ENCODE measurements at places on chromosomes 11 and 22.

DNA sequence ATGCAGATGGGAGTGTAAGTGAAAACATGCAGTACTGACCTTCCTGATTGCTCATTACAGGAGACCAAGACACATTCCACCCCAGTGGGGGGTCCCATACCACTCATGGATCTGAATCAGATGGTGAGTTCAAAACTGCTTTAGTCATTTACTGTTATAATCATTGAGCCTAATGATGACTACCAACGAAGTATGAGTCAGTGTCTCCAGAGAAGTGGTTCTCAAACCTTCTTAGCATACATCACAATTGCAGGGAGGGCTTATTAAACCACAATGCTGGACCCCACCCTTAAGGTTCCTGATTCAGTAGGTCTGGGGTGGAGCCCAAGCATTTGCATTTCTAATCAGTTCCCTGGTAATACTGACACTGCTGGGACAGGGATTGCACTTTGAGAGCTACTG is 75.8 kb downstream of the CD44 start:
- no peak for DNase-seq

DNA sequence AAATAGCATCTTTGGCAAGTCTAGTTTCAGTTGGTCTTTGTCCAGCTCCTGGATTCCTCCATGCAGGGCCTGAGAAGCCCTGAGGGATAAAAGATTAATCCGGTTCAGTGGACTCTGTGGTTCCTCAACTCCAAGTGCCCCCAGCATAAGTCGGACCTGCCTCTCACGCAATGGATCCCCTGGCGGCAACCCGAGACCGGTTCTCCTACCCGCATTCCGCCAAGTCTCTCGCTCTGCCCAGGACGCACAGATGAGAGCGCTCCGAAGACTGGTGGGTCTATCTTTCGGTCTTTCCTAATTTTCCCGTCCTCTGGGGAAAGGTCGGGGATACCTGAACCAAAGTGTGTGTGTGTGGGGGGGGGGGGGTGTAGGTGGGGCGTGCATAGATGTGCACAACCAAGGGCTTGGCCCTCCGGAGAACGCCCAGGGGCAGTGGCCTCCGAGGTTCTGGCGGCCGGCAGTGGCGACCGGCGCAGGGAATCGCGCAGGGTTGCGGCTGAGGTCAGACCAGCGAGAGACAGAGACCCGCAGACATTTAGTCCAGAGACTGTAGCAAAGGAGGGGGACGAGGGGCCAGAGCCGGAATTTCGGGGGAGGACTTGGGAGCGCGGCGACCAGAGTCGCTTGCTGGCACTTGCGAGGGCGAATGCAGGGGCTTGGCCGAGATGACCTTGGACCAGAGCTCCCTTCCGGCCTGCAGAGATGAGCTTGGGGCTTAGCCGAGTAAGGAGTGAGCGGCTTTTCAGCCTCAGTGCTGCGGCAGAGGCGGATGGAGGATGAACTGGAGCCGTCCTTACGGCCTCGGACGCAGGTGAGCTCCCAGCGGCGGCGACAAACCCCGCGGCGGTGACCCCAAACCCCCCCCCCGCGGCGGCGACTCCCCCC is 712 bp upstream of the SLC2A11 start:
- DNase-seq, result peak; percentile 65

- DNase-seq, result no peak
Observed at GRCh38 chr11:94185416-94186084, 56.9 kb downstream of the PANX1 start.

- DNase-seq, result no peak
Observed at GRCh38 chr11:92843455-92843854, 126.0 kb upstream of the MTNR1B start.

- no peak for DNase-seq
Observed at GRCh38 chr22:45891996-45892621, 84.9 kb downstream of the WNT7B start.

GRCh38 chr11:61153593-61154095 is 7.6 kb downstream of the VPS37C start:
- DNase-seq, result no peak

DNA sequence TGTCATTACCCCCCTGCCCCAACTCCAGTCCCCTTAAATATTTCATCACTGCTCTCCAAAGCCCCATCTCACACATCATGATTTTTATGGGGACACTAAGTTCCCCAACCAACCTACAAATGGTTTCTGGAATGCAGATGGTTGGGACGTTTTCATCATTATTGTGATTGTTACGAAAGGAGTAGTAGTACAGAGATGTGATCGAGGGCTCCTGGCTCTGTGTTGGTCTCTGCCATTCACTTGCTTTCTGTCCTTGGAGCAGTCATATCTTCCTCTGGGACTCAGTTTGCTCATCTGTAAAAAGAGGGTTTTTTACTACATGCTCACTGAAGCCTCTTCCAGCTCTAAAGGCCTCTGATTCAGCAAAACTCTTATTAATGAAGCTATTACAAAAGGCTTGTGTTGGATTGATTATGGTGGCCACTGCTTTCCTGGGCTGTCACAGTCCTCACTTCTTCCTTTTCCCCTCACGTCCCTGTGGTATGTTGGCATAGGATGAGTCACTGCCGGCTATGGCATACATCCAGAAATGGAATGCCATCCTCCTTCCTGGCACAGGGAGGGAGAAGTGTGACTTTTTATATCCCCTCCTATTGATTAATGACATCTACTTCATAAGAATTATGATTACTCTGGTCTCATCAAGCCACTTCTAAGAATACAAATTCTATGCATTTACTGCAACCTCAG is 593.7 kb downstream of the METTL15 start:
- DNase-seq, result no peak

DNA sequence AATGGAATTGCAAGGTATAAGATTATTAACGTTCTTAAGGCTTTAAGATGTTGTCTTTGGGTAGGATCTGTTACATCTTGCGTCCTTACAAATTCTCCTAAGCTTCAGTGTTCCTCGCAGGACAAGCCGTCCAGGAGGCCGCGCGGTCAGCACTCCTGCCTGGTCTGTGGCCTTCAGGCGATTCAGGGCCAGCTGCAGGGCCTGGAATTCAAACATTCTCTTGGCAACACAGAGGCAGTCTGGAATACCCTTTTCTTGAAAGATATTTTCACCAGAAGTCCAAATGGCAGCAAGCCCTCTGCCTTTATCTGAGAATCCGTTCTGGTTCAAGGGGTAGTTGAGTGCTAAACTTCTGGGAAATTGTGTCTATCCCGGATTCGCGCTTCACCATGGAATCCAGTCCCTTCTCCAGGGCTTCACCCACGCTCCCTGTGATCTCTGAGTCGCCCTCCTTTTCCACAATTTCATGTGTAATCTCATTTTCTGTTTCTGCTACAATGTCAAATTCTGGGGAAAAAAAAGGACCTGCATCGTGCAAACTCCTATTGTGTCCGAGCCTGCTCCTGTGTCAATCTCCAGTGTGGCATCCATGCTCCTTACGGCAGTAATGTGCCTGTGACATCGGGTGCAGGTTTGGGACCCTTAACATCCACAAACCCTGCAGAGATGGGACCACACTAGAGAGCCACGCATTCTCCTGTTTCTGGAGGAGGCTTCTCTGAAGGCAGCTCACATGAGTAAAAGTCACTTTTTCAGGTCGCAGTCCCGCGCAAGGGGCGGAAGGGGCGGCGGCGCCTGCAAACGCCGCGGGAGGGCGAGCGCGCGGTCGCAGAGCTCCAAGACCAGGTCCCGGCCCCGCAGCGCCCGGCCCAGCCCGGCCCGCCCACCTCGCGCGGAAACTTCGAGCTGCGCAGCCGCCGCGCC is 25.4 kb upstream of the SORL1 start:
- DNase-seq, result no peak

DNA sequence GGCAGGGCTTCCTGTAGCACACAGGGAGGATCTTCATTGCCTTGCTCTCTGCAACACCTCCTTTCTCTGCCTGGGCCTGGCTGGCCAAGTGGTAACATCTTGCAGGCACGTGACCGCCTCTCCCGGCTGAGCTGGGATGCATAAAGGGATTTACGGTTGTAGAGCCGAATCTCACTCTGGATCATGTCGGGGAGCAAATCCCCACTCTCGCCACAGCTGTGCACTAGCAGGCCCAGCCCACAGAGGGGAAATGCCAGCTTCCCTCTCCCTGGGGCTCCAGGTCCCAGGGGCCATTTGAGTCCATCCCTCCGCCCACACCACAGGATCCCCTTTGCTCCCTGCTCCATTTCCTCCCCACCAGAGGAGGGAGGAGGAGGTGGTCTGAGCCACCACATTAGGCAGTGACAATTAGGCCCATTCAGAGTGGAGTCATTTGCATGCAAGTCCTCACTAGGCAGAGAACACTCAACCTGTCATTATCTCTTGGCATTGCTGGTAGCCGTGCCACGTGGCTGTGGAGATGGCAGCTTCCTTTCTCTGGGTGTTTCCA is 196.7 kb downstream of the DSCAML1 start:
- DNase-seq, result no peak

DNA sequence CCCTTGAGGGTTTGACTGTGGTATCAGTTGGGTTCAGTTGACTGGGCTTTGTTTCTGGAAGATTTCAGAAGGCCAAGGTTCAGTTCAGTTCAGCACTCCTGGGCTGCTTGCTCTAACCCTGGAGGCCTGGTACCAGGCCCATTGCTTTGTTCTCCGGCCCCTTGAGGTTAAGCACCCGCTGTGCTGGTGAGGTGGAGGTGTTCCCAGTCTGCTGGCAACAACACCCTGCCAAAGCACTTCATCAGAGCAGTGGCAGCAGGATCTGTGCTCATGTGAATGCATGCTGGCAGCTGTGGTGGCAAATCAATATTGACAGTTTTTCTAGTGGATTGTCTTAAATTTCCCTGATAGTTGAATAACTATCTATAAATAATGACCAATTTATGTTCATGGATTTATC is 3.8 kb upstream of the SCGB1D1 start:
- DNase-seq, result no peak

- DNase-seq, result no peak
Observed at GRCh38 chr11:34198523-34198922, 93.1 kb downstream of the NAT10 start.

GRCh38 chr11:121931748-121932352 is 184.2 kb downstream of the BLID start:
- DNase-seq, result no peak

- DNase-seq, result no peak
Observed at GRCh38 chr11:62770778-62771143, 435 bp upstream of the TAF6L start.

DNA sequence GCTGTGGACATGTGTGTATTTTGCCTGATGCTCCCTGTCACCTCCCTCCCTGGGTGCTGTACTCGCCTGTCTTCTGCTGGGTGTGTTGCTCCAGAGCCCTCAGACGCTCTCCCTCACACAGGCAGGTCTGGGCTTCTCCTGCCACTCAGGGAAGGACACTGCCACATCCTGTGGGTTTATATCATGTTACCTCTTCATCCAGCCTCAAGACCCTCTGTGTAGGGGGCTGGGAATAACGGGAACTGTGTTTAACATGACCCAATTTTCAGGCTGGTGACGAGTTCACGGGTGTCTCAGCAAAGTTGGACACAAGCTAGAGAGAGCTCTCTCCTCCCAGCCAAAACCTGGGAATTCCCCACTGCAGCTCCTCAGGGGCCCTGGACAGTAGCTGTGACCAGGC is 24.6 kb downstream of the MYBPC3 start:
- no peak for DNase-seq
